Stimulated activated CD8-positive, alpha-beta memory T cell treated with anti-CD3 and anti-CD28 coated beads, Interleukin-12 subunit alpha, Interleukin-12 subunit beta, amount 100 ng/mL, for 1 hour (primary cell): ENCODE measurements at places on chromosomes 1 and 21.

DNA sequence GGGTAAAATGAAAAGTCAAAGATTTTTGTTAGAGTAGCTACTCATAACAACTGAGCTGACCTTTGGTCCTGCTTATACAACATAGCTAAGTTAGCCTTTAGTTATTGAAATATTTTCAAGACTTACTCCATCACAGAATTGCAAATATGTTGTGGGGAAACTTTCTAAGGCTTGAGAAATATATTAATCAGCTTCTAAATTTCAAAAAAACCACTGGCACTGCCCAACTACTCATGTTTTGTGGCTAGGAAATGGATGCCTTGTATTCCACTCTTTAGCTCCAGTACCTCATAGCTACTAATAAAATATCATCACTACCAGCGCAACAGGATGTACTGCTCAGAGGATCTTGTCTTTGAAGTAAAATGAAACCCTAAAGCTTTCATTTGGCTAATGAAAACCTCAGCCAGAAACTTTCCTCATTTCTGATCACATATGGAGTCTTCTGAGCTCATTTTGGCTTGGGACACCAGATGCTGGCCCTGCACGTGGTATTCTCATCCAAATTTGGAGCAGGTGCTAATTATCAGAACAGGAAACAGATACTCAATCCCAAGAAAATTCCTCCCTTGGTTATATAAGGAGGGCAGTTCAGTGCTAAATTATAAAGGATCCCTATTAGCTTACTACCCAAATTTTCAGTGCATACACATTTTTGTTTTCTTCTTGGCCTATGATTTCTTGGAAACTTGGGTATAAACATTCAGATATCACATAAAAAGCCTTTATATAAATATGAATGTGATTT lies 690.7 kb downstream of the ADGRL2 start:
- no peak for DNase-seq

DNA sequence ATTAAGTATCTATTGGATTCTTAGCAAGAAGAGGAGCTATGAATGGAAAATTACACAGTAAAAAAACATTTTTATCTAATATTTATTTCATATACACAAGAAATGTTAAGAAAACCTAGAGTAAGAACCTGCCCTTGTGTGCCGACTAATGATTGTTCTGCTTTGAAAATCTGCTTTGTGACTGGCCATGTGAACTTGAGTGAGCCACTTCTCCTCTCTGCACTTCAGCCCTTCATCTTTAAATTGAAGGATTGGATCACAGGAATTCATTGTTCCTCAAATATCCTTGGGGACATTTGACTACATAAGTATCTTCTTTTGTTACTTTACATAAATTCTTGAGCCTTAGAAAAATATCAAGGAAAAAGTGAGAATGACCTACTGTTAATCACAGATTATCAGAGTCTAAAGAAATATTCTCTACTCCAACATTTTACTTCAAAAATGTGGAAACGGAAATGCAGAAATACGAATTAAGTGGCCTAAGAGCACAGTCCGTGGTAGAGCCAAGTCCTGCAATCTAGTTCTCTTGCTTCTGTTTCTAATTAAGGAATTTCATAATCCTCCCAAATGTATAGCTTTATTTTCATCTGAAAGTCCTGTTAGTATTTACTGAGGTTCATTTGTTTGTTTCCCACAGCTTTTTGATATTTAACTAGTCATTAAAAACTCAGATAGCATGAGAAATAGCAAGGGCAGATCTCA lies 46.3 kb upstream of the SAMSN1 start:
- no peak for DNase-seq

DNA sequence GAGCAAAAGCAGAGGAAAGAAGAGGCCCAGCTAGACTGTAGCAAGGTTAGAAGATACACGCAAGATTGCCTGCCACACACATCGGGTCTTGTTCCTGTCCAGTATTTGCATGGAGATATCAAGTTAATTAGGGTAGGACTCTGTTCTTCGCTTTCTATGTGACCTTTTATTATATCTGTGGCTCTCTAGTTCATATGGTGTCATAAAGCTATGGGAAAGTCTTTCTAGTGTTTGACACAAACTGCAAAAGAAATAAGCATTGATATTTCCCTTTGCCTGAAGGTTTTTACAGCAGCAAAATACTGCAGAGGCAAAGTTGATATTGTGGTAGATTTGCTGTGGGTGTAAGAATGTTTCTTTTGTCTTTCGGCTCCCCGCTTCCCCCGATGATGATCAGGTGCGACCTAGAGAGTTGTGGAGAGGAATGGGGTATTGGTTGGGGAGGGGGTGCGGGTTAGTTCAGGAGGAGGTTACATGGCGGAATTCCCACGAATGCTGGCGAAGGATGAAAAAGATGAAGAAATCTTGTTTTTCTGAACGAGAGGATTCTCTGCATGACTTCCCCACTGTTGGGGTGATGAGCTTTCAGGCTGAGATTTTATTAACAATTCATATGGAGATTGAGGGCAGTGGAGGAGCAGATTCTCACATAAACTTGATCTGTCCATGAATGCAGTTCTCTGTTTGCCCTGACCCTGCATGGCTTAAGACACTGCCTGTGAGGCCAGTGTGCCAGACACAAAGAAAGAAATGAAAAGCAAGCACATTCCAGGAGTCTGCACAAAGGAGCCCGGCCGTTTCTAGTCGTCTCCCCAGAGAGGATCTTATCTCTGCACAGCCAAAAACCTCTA lies 550.2 kb downstream of the USP25 start:
- no peak for DNase-seq

- DNase-seq: no peak
Observed at GRCh38 chr1:30807318-30808066, 49.9 kb upstream of the LAPTM5 start.

- DNase-seq: no peak
Observed at GRCh38 chr1:25456502-25456901, 25.8 kb downstream of the MACO1 start.

GRCh38 chr1:231467986-231468385 lies 45.9 kb upstream of the EGLN1 start:
- DNase-seq: no peak

DNA sequence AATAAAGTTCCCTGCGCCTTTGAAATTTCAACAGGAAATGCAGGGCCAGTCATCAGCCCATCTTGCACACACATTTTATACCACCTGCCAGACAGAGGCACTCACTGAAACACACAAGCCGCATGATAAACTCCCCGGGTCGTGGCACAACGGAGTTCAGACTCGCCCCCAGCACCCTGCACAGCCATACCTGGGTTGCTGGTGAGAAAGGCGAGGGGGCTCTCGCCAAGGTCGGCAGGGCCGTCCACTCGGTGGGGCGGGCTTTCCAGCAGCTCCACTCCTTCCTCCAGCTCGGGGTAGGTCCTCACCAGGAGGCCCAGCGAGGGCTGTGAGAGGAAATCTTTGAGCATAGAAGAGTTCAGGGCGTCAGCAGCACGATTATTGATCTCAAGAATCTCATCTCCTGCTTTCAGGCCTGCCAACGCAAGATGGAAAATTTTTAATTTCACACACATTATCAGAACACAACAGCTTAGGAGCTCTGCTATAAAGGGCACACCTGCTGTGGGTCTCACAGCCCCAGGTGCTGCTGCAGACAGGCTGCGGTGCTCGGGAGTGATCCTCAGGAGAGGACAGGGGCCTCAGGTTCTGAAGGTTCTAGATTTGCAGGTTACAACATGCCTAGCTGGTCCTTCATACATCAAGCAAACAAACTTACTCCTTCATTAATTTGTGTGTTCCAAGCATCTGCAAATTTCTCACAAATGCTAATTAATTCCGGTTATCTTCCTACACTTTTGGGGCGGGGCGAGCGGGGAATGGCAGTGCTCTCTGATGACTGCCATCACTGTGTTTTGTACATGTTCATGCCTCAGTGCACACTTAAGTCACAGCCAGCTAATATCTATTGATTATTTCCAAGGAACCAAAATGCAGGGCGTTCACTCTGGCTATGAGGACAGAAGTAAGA lies 144.2 kb upstream of the KRTAP19-8 start:
- DNase-seq: no peak

- DNase-seq: no peak
Observed at GRCh38 chr1:101005183-101005582, 20.4 kb downstream of the DPH5 start.

DNA sequence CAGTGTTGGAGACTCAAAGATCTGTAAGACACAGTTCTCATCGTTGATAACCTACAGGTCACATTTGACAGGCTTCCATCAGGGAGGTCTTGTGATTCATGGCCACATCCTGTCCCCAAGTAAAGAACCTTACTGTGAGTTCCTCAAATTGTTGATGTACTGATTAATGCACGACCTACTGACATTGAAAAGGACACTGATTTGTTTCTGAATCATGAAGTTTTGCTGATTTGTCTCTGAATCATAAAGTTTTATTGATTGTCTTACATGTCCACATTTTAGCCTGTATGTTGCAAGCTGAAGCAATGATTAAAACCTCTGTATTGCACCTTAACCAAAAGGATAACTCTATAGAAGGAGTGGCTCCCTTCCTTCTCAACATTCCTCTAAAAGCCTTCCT lies 476.3 kb upstream of the RUNX1 start:
- DNase-seq: no peak

GRCh38 chr1:96641282-96641681 lies 80.3 kb upstream of the PTBP2 start:
- DNase-seq: no peak

DNA sequence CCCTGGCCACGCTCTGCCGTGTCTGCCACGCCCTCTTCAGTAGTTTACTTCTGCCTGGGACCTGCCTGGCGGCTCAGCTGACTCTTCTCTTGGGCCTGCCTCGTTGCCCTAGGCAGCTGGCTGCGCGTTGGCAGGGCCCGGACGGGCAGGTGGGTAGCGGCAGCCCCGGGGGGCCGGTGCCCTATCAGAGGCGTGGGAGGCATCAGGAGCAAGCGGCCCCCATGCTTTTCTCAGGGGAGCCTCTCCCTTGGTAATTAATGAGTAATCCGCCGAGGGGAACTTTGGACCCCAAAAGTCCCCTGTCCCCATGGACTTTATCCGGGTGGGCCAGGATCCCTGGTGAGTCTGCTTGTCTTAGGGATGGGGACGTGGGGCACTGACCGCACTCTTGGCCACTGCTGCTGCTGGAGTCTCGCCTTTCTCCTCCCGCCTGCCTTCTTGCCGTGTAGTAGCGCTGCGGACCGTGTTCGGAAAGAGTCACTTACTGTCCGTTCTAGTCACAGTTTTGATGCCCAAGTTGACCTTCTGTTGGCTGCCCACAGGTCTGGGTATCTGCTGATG lies 22.7 kb downstream of the SKI start:
- DNase-seq: no peak

DNA sequence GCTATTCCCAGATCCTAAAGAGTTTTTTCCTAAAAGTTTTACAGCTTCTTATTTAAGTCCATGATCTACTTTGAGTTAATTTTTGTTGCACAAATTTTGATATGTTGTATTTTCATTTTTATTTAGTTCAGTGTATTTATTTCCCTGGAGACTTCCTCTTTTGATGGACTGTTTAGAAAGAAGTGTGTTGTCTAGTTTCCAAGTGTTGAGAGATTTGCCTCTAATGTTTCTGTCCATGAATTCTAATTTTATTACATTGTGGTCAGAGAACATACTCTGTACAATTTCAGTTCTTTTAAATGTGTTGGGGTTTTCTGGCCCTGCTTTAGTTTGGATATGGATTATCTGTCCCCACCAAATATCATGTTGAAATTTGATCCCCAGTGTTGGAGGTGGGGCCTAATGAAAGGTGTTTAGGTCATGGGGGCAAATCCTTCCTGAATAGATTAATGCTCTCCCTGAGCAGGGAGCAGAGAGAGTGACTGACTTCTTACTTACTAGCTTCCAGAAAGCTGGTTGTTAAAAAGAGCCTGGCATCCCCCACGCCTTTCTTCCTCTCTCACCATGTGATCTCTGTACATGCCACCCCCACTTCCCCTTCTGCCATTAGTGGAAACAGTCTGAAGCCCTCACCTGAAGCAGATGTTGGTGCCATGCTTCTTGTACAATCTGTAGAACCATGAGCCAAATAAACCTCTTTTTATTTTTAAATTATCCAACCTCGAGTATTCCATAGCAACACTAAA lies 4.6 kb downstream of the CHD1L start:
- DNase-seq: no peak

GRCh38 chr1:149929856-149930255 lies 2.3 kb upstream of the SF3B4 start:
- DNase-seq: no peak

DNA sequence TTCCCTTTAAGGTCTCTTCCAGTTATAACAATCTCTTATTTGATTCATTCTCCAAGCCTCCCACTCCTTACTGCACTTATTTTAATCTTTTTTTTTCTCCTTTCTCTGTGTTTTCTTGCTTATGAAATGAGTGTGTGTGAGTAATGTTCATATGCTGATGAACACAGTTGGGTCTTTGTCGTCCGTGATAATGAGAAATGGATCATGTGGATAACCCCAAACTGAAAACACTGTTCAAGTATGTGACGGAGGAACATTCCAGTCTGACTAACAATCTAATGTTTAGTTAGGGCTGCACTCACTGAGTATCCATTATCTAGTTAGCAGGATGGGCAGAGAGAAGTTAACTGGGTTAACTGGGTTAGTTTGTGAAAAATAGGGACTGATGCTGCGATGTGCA lies 253.1 kb upstream of the DUSP10 start:
- DNase-seq: no peak

DNA sequence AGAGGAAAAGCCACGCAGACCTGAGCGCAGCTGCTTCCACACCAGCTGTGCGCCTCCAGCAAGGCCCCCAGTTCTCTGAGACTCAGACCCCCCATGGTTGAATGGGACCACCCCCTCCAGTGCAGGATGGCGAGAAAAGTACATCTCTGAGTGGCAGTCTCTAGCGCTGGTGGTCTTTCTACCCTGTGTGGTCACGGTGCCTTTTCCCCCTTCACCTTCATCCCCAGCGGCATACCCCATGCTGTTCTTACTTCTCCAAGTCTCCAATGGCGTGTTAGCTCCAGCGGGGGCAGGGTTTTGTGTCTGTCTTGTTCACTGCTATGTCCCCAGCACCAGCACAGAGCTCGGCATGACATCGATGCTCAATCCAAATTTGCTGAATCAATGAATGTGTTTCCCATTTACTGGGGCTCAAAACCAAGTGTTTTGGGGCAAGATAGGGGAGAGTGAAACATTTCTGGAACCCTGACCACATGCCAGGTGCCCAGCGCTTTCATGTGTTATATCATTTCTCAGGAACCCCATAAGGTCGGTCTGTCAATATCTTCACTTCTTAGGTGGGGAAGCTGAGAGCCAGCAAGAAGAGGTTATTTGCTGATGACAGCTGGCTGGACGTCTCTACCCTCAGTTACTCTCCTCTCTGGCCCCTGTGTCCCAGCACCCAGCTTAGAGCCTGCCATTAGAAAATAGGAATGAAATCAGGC lies 959 bp upstream of the SDC3 start:
- DNase-seq: no peak
